Common myeloid progenitor, CD34-positive (primary cell): ENCODE measurements at places on chromosomes 2 and 18.

GRCh38 chr18:23826850-23827620, 137.8 kb downstream of the LAMA3 start:
- H3K4me3 ChIP-seq, result no peak overlapping the region
- no peak overlapping the region for H3K27ac ChIP-seq
- H3K4me1 ChIP-seq, result peaks cover 20% of the 10 kb centered on the region
- no peaks in the 10 kb centered on the region for H3K36me3 ChIP-seq
- peaks cover 2% of the 10 kb centered on the region for H3K27me3 ChIP-seq

DNA sequence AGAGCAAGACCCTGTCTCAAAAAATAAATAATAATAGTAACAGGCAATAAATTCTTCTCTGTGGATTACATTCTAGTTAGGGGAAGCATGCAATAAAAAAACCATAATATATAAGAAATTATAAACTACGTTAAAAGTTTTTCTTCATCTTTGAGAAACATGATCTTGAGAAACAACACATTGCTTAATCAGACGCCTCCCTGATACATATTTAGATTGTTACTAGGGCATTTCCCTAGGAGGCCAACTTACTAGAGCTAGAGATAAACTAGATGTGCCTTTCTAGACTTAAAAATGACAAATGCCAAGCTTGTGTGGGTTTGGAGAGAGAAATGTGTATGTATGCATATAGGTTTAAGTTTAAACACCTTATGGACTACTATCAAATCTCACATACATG, 76.3 kb upstream of the GALNT5 start:
- H3K4me1 ChIP-seq, result no peaks in the 10 kb centered on the region
- H3K27me3 ChIP-seq, result no peaks in the 10 kb centered on the region
- no peak overlapping the region for H3K27ac ChIP-seq
- H3K4me3 ChIP-seq, result no peak overlapping the region

DNA sequence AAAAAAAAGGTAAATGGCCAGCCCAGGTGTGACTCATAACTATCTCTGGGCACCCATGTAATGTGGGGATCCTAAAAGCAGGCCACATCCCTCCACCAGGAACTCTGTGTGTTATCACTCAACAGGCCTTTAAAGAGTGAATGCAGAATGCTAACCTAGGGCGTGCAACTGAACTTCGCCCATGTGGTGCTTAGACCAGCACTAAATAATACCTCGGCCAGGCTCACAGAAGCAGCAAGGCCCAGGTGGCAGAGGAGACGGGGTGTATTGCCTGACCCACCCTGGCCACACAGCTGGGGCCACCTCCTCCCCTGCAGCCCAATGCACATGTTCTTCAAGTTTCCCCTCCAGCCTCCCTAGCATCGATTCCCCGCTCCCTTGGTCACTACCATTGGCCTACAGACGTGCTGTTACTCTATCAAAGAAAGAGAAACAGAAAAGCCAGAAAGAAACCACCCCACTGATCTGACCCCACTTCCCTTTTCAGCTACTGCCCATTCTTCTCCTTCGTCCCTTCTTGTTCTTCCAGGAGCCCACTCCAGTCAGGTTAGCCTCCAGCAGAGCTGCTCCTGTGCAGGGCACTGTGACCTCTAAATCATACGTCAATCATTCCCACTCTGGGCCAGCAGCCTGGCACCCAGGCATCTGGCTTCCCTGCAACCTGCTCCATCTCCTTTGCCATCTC, 22.0 kb downstream of the FAM178B start:
- no peak overlapping the region for H3K4me3 ChIP-seq
- peaks cover 31% of the 10 kb centered on the region for H3K4me1 ChIP-seq
- H3K36me3 ChIP-seq, result no peaks in the 10 kb centered on the region
- H3K27ac ChIP-seq, result no peak overlapping the region
- no peaks in the 10 kb centered on the region for H3K27me3 ChIP-seq

DNA sequence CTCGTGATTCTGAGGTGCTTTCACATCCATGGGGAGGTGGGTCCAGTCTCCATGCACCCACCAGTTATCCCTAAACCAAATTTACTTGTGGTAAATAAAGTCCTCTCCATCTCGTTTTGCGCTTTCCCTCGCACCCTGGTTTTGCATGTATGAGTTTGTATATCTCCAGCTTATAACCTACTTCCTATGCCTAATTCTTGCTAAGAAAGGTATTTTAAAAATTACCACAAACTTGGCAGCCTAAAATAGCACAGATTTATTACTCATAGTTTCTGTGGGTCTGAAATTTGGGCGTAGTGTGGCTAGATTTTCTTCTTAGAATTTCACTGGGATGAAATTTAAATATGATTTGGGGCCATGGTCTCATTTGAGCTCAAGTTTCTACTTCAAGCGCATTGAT, 511.5 kb downstream of the NYAP2 start:
- no peaks in the 10 kb centered on the region for H3K36me3 ChIP-seq
- H3K4me3 ChIP-seq, result no peak overlapping the region
- H3K27me3 ChIP-seq, result no peaks in the 10 kb centered on the region
- H3K4me1 ChIP-seq, result no peaks in the 10 kb centered on the region
- no peak for DNase-seq
- H3K27ac ChIP-seq, result no peak overlapping the region

DNA sequence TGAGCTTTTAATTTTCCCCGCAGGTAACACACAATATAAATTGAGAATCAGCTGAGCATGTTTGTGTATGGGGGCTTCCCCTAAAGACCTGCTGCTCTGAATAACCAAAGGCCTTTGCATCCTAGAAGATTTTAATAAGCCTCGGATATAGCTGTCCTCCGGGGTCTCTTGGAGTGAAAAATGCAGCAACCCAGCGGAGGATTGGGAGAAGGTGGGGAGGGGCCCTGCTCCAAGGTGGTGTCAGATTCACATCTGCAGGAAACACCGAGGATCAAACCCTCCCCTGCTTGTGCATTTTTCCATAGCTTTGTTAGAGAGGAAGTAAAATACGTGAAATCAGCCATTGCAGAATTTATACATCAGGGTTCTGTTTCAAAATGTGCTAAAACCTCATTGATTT, 63.0 kb upstream of the OTOF start:
- no peaks in the 10 kb centered on the region for H3K4me1 ChIP-seq
- H3K27ac ChIP-seq, result no peak overlapping the region
- H3K36me3 ChIP-seq, result no peaks in the 10 kb centered on the region
- DNase-seq, result no peak

DNA sequence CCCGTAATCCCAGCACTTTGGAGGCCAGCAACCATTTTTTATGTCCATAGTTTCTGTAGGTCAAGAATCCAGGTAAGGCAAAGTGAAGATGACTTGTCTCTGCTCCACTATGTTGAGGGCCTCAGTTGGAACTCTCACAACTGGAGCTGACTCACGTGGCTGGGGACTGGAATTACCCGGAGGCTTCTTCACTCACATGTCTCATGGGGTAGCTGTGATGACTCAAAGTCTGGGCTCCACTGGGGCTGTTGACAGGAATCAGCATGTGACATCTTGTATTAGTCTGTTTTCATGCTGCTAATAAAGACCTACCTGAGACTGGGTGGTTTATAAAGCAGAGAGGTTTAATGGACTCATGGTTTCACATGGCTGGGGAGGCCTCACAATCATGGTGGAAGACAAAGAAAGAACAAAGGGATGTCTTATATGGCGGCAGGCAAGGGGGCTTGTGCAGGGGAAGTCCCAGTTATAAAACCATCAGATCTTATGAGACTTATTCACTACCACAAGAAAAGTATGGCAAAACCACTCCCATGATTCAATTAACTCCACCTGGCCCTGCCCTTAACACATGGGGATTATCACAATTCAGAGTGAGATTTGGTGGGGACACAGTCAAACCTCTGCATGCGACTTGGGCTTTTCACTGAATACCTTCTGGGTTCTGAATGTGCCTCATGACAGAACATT, 7.8 kb upstream of the PPP1R1C start:
- no peak for DNase-seq
- no peaks in the 10 kb centered on the region for H3K27me3 ChIP-seq
- no peak overlapping the region for H3K4me3 ChIP-seq
- H3K27ac ChIP-seq, result no peak overlapping the region
- no peaks in the 10 kb centered on the region for H3K4me1 ChIP-seq

- no peaks in the 10 kb centered on the region for H3K4me1 ChIP-seq
- no peaks in the 10 kb centered on the region for H3K27me3 ChIP-seq
- no peak overlapping the region for H3K4me3 ChIP-seq
Measured at GRCh38 chr18:69703461-69703860, 244.2 kb downstream of the CD226 start.

DNA sequence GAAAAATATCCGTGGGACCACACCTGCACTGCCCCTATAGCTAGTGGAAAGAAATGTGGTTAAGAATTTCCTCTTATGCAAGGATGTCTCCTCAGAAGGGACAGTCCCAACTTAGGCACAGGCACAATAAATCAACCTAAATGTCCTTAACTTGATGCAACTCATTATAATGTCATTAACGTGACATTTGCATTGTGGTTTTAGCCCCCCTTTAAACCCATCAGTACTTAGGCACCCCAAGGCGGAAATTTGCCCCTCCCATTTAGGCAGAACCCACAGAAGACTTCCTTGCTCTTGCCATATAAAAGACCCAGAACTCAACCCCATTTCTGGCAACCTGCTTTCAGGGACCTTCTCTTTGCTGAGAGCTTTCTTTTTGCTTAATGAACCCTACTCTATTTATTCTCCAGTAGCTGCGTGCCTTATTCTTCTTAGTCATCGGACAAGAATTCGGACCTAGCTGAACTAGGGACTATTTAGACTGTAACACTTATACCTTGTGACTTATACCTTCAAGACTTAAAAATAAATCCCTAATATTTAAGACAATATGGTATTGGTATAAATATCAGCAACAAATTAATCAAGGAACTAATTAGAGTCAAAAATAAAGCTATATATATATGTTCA, 1281.6 kb upstream of the TMEFF2 start:
- peaks cover 4% of the 10 kb centered on the region for H3K4me1 ChIP-seq
- DNase-seq, result peak; percentile 18
- H3K27ac ChIP-seq, result no peak overlapping the region
- H3K27me3 ChIP-seq, result no peaks in the 10 kb centered on the region
- no peak overlapping the region for H3K4me3 ChIP-seq
- no peaks in the 10 kb centered on the region for H3K36me3 ChIP-seq

DNA sequence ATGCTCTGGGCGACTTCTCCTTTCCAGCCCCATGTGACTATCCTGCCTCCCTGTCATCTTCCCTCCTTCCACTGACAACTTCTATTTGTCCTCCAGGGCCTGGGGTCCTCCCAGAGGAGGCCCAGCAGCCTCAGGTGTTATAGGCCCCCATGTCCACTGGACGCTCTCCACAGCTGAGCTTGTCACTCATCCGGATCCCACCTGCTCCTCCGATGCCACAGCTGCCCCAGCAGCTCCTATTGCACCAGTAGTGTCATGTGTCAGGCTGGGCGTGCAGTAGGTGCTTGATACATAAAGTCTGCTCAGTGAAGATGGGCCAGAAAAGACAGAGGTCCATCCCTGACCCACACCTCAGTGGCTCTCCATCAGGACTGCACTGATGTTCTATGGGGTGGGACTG, 305.7 kb upstream of the MYT1L start:
- no peak for DNase-seq
- no peaks in the 10 kb centered on the region for H3K4me1 ChIP-seq
- H3K27me3 ChIP-seq, result no peaks in the 10 kb centered on the region
- no peak overlapping the region for H3K27ac ChIP-seq
- no peak overlapping the region for H3K4me3 ChIP-seq
- H3K36me3 ChIP-seq, result no peaks in the 10 kb centered on the region

- H3K36me3 ChIP-seq, result no peaks in the 10 kb centered on the region
- no peaks in the 10 kb centered on the region for H3K27me3 ChIP-seq
- H3K4me3 ChIP-seq, result no peak overlapping the region
- no peak overlapping the region for H3K27ac ChIP-seq
Measured at GRCh38 chr2:206801418-206802189, 36.2 kb downstream of the FASTKD2 start.

DNA sequence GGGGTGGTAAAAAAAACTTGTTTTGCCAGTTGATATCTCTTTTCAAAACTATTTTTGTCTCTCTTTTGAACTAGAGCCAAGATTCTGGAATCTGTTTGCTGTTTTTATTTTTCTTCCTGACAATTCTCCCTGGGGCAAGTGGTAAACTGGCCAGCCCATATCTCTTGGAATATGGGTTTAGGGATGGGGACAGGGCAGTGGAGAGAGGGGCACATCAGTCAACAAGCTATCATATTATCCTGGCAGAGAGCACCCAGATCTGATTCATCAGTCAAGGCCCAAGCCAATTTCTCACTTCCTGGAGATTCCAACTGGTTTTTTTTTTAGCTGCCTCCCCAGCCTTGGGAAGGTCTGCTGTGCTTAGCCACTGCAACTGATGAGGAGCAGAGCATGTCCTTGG, 52.3 kb downstream of the ARHGAP28 start:
- no peaks in the 10 kb centered on the region for H3K36me3 ChIP-seq
- H3K4me3 ChIP-seq, result no peak overlapping the region
- no peaks in the 10 kb centered on the region for H3K27me3 ChIP-seq
- no peak for DNase-seq
- no peaks in the 10 kb centered on the region for H3K4me1 ChIP-seq

DNA sequence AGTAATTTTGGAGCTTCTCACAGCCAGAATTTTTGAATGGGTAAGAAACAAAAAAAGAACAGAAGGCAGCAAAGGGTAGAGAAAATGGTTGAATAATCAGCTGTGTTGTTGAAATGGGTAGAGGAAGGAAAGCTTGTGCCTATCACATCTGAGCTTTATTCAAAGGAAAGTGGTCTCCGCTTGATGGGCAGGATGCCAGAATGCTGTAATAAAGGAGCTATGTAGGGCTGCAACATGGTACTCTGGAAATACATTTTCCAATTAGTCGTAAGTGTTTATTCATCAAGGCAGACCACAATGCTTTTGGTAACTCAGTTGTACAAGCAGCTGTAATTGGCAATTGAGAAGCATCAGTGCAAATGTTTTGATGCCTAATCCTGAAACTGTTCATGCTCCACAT, 196.9 kb downstream of the ICOS start:
- H3K4me3 ChIP-seq, result no peak overlapping the region
- H3K27me3 ChIP-seq, result no peaks in the 10 kb centered on the region
- DNase-seq, result no peak
- no peaks in the 10 kb centered on the region for H3K36me3 ChIP-seq

DNA sequence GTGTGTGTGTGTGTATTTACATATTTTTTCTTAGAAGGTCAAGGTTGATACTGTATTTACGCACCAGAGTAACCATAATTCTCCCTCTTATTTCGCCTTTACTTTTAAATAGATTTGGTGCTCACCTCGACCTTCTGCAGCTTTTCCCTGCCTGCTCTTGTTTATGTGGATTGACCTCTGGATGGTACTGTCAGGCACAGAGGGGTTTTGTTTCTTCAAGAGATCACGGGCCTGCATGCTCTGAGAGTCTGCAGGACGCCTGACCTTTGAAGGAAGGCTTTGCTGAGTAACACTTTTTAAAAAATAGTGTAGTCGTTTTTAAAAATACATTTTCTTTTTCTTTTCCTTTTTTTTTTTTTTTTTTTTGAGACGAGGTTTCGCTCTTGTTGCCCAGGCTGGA, 18.1 kb upstream of the EFHD1 start:
- DNase-seq, result no peak
- H3K36me3 ChIP-seq, result no peaks in the 10 kb centered on the region
- H3K27me3 ChIP-seq, result no peaks in the 10 kb centered on the region
- no peaks in the 10 kb centered on the region for H3K4me1 ChIP-seq
- H3K4me3 ChIP-seq, result no peak overlapping the region
- H3K27ac ChIP-seq, result no peak overlapping the region

- H3K36me3 ChIP-seq, result no peaks in the 10 kb centered on the region
- H3K27me3 ChIP-seq, result no peaks in the 10 kb centered on the region
- H3K4me3 ChIP-seq, result no peak overlapping the region
- no peak overlapping the region for H3K27ac ChIP-seq
- H3K4me1 ChIP-seq, result no peaks in the 10 kb centered on the region
Measured at GRCh38 chr2:120991441-120991840, 255.8 kb downstream of the GLI2 start.

- peaks cover 9% of the 10 kb centered on the region for H3K4me1 ChIP-seq
- DNase-seq, result no peak
- H3K27me3 ChIP-seq, result no peaks in the 10 kb centered on the region
- H3K27ac ChIP-seq, result no peak overlapping the region
Measured at GRCh38 chr2:15733867-15734673, 142.4 kb downstream of the DDX1 start.

- H3K36me3 ChIP-seq, result peaks cover 2% of the 10 kb centered on the region
- no peaks in the 10 kb centered on the region for H3K4me1 ChIP-seq
- no peak overlapping the region for H3K27ac ChIP-seq
Measured at GRCh38 chr2:108548208-108549003, 14.1 kb downstream of the LIMS1 start.
